Omental fat pad (tissue), 4 donors: ENCODE measurements at places on chromosomes 5 and 9.

DNA sequence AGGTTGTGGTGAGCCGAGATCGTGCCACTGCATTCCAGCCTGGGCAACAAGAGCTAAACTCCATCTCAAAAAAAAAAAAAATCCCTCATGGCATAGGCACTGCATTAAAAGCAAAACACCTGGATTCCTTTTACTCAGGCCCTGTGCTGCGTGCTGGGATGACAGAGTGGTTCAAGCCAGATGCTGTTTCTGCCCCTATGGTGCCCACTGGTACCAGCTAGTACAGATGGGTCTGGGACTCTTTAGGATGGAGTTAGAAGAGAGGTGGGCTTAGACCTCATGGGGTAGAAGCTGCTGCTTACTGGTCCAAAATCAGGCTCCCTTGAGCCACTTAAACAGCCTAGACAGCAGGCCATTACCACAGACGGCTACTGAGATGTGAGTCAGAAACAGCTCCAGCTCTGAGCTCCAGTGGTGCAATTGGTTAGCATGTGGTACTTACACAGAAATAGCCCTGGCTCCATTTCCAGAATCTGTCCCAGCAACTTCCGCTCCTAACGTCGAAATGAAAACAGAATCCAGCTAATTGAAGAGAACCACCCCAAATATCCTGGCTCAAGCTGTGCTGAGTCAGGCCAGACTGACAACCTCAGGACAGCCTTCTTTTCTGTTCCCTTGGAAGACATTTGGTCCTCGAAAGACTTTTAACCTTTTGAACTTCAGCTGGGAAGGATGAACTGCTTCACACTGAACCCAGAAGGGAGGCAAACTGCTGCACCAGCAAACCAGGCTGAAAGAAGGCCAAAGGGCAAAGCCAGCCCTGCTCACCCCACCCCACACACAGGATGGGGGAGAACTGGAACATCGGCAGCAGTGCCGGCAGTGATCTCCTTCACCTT lies 15.5 kb downstream of the C5orf15 start:
- DNase-seq: no peak

- no peak for DNase-seq
Observed at GRCh38 chr9:127538849-127539258, 73.2 kb upstream of the STXBP1 start.

DNA sequence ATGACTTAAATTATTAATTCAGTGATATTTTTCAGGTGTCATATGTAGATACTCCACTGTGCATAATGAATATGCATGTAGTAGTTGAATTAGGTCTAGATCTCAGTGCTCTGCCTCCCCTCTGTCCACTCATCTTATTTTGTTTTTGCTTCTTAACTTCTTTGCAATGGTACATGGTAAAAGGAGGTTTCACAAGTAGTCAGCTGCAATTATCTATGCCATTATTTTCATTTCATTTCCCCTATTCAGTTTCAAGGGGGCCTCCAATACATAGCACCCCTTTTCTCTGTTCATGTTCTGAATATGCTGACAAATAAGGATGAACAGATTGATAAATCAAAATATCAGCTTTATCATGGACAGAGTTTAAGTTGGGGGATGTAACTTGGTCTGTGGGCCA lies 511.6 kb upstream of the ZNF608 start:
- DNase-seq: no peak

DNA sequence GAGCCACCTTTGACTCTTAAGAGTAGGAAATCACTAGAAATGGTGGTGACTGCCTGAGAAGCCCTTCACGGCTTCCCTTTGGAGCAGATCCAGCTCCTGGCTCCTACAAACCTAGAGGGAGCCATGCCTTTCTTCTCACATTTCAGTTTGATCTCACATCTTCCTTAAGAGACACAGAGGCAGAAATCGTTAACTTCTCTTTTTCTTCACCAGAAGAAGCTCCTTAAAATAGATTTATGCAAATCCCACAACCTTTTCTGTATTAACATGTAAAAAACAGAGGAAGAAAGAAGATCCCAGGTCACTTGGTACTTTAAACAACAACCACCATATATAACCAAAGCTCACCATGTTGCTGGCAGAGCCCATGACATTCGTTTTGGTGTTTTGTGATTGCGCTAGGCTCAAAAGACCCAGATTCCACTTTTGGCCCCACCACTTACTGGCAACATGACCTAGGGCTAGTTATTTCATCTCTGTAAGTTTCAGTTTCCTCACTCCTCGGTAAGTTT lies 29.6 kb downstream of the PAX5 start:
- no peak for DNase-seq

DNA sequence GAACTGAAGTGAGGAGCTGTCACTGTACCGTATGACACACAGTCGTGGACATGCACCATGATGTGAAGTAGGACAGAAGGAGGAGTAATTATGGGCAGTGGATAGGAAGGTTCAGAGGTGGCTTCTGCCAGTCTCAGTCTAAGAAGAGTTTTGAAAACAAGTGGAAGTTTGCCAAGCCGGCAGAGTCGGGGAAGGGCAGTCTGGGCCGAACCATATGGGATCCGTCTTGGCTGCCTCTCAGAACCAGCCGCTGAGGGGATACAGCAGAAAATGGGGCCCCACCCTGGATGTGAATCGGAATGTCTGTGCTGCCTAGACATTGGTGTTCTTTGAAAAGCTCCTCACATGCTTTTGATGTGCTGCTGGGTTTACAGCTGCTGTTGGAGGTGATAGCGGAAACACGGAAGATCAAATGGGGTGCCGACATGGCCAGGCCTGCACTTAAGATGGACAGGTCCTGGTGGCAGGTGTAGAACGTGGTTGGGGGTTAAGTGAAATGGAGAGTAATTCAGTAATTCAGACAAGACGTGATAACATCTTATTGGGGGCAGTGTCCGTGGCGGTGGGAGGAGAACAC lies 11.2 kb downstream of the SNX18 start:
- DNase-seq: no peak

DNA sequence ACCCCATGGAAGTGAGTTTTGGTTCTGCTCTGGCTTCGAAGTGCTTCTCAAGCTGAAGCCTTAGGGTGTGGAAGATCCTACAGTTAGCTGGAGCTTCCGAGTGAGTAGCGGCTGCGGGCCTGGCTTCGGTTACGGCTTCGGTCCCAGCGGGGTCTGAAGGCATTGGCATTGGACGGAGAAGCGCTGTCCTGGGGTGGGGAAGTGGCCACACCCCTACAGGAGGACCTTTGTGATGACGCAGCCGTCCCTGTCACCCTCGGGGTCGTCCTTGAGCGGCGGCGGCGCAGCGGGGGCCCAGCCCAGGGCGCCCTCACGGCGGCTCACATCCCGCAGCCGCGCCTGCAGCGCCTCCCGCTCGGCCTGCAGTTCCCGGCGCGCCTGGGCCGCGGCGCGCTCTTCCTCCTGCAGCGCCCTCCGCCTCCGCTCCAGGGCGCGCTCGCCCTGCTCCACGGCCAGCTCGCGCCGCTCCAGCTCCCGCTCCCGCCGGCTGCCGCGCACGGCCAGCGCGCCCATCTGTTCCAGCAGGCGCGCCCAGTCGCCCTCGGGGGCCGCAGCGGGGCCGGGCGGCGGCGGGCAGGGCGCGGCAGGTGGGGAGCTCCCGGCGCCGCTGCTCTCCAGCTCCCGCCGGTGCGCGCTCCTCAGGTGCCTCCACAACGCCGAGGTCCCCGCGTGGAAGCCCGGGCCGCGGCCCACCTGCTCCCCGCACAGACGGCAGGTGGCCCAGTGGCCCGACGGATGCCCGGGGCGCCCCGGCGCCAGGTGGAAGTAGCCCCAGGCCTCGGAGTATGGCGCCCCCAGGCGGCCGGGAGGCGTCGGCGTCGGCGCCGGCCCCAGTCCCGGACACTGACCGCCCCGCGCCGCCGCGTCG lies 9.9 kb downstream of the ZBED3 start:
- peak; percentile 34 for DNase-seq

DNA sequence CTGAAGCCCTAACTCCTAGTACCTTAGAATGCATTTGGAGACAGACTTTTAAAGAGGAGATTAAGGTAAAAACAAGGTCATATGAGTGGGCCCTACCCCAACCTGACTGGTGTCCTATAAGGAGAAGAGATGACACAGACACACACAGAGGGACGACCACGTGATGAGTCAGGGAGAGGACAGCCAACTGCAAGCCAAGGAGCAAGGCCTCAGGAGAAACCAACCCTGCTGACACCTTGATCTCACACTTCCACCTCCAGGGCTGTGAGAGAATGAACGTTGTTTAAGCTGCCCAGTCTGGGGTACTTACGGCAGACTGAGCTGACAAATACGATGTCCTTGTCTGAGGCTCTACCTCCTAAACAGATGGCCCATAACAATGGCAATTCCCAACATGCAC lies 93.6 kb downstream of the ROR2 start:
- DNase-seq: no peak

DNA sequence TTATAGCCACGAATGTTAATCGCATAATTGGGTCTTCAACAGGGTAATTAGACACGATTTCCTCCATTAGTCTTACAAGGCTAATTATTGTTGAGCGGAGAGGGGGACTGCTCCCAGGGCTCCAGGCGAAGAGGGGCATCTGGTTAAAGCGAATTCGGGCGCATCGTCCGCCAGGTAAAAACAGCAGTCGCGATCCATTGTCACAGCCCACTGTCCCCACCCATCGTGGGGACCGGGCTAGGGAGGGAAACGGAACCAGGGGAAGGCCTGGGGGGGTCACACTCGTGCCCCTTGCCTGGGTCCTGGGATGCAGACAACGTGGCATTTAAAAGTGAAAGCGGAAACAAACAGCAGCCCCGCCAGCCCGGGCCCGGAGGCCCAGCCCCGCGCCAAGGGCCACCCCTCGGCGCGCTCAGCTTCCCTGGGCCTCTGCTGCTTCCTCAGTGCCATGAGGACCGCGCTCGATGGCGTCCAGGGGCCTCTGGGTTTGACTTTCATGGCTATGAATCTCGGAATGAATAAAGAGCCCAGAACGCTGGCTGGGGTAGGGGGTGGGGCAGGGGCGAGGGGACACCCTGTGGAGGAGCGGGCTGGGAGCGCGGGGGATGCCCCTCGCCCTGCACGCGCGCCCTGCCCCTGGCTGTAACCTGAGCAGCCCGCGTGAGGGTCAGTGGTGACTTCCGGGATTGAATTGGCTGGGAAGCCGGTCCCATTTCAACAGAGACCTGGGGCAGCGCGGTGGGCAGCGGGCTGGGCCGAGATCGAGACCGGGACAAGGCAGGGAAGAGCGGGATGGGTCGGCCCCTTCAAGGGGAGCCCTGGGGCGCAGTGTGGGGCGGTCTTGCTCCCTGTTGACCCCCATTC lies 99.9 kb downstream of the GTF3C4 start:
- DNase-seq: peak; percentile 48

- DNase-seq: no peak
Observed at GRCh38 chr9:37412431-37413151, 9.9 kb upstream of the GRHPR start.

DNA sequence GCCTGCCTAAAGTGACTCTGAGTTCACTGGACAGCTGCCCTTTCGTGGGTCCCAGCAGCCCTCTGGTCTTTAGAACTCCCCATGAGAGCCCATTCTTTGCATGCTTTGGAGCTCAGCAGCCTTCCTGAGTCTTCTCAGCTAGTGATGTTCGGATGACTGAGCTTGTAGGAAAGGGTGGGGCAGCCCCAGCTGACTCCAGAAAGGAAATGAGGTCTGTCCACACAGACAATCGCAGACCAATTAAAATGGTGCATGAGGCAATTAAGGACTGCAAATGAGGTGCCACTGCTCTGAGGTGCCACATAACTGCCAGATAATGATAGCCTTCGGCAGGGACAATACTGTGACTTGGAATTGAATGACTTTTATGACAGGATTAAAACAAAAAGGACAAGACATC lies 25.4 kb upstream of the TOMM5 start:
- no peak for DNase-seq

- DNase-seq: no peak
Observed at GRCh38 chr9:100879884-100880283, 148.6 kb upstream of the PLPPR1 start.

DNA sequence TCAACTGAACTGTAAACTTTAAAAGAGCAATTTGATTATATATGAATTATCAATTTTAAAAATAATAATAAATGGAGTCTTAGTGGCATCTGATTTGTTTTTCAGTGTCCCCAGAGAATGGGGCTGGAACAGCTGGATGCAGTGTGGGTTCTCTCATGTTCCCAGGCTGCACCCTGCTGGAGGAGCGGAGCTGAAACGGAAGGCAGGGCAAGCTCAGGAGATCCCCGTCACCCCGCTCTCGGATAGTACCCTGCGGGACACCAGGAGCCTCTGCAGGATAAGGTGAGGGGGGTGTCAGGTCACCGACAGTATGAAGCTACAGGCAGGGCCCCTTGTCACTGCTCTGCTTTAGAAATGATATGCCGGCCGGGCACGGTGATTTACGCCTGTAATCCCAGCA lies 57.3 kb downstream of the S1PR3 start:
- DNase-seq: no peak

GRCh38 chr9:132986640-132987620 lies 8.4 kb downstream of the GFI1B start:
- DNase-seq: no peak
